NCI-H1436 treated with DMSO at 0.1 percent for 48 hours (cell line): ENCODE measurements at places on chromosomes 2 and 18.

DNA sequence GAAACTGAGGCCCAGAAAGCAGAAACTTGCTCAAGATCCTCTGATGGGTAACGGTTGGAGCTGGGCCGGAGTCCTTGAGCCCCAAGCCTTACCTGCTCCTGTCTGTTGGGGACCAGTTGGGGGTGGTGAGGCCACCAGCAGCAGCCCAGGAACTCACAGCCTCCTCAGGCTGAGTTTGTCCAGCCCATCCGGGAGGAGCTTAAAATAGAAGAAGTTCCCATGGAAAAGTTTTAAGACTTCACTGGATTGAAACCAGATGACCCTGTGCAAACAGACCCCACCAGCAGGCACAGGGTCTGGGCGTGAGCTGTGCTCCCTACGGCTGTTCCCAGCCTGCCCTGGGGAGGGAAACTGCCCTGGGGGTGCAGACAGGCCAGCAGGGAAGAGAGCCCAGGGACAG, 40.6 kb upstream of the FOSL2 start:
- no peak for DNase-seq

DNA sequence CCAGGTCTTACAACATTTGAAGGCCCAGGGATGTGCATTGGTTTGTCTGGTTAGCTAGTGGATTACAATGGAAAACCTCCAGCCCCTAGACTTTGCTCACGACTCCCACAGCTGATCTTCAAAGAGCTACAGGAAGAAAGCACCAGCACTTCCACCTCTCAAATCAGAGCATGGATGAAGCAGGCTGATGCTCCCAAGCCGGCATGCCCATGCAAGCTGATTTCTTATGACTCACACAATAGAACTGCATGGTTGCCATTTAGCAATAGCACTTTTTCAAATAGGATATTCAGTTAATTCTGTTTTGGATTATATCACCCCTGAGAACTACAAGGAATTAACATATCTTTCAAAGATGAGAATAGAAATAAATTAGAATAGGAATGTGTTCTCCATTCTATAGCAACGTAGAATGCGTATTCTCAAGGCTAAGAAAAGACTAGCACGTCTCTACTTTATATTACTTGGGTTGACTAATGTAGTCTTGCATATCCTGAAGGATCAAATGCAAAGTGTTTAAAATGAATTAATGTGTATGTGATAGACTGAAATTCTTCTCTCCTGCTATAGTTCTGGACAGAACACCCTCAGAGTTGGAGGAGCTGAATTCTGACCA, 292.4 kb downstream of the TRIB2 start:
- no peak for DNase-seq

- DNase-seq, result no peak
Measured at GRCh38 chr2:207015901-207016300, 76.6 kb downstream of the CPO start.

GRCh38 chr2:174656676-174657176, 59.1 kb upstream of the WIPF1 start:
- DNase-seq, result no peak

DNA sequence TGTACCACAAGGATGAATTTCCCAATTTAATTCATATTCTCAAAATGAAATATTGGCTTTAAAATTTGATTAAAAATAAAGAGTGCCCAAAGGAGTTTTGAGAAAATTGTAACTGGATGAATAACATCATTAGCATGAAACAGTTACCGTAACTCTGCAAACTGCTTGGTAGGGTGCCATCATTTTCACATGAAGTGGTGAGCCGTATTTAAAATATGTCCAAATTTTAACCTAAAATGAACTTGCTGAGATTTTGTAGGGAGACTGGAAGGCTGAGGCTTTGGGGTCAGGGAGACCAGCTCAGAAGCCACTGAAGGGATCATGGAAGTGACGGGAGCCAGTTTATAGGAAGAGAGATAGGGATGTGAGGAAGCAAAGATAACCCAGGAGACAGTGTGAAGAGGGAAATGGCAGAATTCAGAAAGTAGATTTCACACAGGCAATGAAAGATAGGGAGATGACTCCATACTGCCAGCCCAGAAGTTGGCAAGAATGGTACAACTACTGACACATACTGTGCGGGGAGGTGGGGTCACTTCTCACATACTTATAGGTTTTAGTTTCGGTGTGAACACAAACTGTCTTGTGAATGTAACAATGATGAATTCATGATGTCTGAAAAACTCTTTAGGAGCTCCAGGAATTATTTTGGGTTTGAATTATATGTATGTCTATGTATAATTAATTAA, 53.8 kb downstream of the EFEMP1 start:
- DNase-seq, result no peak

- DNase-seq, result no peak
Measured at GRCh38 chr2:239590995-239591915, 190.4 kb upstream of the HDAC4 start.

GRCh38 chr2:236214376-236214995, 46.3 kb upstream of the GBX2 start:
- DNase-seq, result no peak

- DNase-seq, result no peak
Measured at GRCh38 chr2:98569197-98569793, 39.0 kb downstream of the COA5 start.

DNA sequence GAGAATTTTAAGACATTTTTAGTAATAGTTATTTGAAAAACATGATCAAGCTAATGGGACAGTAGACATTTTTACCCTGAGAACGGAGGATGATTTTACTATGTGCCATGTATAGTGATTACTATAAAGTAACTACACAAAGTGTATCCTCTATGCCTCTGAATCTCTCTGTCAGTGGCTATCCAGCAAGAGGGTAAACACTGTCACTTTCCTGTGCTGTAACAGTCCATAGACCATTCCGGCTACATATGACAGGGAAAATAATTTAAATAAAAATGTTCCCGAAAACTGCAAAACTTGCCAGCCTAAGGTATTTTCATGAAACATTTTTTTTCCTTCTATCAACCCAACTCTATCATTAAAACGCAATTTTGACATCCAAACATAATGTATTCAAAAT, 1632.2 kb upstream of the ACVR2A start:
- no peak for DNase-seq
